Left renal pelvis (tissue), 4 donors: ENCODE measurements at places on chromosomes 7 and 10. TPM values are rescaled to one million over a fixed set of nuclear protein-coding genes. Genes with fewer than 3 reads are reported as not detected.

DNA sequence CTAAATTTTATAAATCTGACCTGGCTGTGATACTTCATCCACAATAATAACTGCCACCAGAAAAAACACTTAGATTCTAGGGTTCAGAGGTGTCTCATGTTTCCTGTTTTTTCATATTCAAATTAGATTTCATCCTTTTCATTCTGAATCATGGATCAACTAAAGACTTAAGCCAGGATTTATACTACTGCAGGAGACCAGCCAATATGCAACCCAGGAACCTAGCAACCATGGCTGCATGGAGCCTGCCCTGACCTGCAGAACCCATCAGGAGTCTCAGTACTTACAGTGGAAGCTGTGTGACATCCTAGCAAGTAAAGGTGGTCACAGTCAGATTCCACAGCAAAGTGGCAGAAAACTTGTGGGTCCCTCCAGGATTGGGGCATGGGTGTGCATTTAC lies 40.5 kb upstream of the RNF148 start:
- no peak for DNase-seq

HOXA7 gene
- polyA plus RNA-seq: 31.9 TPM

DNA sequence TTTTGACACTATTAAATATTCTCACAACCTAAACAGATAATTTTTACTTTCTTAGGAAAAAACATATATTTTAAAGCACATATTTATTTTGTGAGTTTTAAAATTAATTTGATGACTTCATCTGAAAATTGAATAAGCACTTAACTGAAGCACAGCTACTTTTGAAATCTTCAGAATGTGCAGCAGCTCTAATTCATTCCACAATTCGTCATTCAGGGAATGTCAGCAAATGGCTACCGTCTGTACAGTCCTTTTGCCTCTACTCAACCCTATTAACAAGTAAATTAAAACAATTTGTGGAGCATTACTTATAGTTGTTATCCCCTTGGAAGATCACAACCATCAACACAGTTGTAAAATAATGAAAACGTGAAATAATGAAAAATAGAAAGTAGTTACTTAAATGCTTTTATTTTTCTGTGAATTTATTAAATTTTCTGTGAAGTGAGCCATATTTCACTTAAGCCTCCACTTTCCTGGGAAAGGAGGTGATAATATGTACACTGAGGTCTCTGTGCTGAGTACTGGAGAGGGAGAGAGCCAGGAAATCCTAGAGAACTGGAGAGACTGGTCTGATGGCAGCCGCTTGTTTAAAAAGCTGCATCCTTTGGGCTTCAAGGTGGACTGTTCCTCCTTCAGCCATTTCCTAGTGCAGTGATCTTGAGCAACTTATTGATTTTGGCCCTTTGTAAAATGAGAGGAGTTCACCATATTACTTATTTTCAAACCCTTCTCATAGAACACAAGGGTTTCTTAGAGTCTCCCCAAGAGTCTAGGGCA lies 70.6 kb downstream of the REEP3 start:
- no peak for DNase-seq

LIPJ gene
- 0.05 TPM for polyA plus RNA-seq

INA gene
- polyA plus RNA-seq: 0.70 TPM

DNA sequence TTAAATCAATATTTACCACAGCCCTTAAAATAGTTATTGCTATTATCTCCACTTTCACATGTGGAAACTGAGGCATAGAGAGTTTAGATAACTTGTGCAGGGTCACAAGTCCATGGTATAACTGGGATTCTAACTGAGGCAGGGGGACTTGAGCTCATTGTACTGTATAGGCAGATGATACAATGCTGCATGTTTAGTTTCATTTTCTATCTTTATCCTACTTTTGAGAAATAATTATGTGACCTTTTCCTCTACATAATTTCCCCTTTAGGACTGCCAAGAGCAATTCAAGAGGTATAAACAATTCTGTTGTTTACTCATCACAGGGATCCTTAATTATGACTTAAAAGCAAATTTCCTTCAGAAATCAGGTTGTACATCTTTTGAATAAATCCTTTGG lies 193.1 kb downstream of the SUGCT start:
- no peak for DNase-seq

ANK3 gene
- polyA plus RNA-seq: 130 TPM

PAPOLB gene
- 0.05 TPM for polyA plus RNA-seq

GRCh38 chr10:13823096-13823708 lies 236.4 kb downstream of the PRPF18 start:
- DNase-seq: no peak

DNA sequence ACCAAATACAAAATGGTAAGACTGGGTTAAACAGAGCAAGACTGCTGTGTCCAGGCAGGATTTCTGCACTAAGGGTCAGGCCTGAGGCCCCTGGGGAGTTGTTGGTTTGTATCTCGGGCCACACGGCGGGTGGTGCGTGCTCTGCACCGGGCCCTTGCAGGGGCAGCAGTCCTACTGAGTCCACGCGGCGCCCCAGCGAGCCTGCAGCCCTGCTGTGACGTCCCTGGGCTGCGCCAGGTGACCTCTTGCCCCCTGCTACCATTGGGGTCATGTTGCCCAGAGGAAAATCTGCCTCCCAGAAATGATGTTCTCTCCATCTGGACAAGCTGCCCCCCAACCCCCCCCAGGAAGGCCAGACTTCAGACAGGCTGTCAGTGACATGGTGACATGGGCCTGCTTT lies 281.5 kb downstream of the CELF2 start:
- no peak for DNase-seq

CTAGE6 gene
- not detected for polyA plus RNA-seq

LFNG gene
- polyA plus RNA-seq: 34.9 TPM

- DNase-seq: no peak
These were observed 433.6 kb downstream of the NRG3 start for GRCh38 chr10:82308641-82309040.

ETV1 gene
- polyA plus RNA-seq: 53.1 TPM

GRCh38 chr10:11146402-11147171 lies 128.9 kb downstream of the CELF2 start:
- no peak for DNase-seq

GRCh38 chr7:116356979-116357378 lies 142.6 kb upstream of the CAV2 start:
- DNase-seq: no peak

DNA sequence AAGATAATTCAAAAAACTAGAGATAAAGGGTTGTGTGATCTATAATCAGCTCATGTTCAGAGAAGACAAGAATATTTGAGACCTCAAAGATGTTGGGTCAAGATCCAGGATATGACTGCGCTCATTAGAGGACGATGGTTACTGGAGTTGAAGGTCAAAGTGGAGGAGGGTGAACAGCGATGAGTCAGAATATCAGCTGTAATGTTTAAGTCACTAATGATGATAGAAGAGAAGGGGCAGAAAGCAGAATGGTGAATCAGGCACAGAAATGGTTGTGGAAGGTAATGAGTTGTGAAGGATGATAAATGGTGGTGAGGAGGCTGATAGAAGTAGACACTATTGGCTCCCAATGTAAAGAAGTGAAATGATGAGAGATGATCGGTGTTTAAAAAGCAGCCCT lies 540.3 kb downstream of the INHBA start:
- no peak for DNase-seq

- no peak for DNase-seq
These were observed 21.8 kb downstream of the STAM start for GRCh38 chr10:17665747-17666146.

- no peak for DNase-seq
These were observed 101.3 kb upstream of the SKAP2 start for GRCh38 chr7:26965724-26966123.

- DNase-seq: peak; percentile 68
These were observed 123.9 kb upstream of the ZMIZ1 start for GRCh38 chr10:78944723-78945312.

DNA sequence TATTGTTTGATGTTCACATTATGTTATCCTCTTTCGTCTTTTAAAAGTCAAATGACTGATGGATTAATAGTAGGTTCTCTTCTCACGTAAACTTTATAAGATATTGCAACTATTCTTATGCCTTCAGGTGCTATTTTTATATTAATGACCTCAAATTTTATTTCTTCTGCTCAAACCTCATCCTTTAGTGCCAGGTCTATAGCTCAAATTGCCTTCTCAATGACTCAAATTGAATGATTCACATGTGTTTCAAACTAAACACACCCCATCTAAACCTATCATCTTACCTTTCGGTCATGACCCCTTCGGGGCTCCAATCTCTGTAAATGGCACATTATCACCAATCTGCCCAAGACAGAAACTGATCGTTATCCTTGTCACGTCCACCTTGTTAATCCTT lies 22.0 kb upstream of the LIPF start:
- DNase-seq: no peak

DNA sequence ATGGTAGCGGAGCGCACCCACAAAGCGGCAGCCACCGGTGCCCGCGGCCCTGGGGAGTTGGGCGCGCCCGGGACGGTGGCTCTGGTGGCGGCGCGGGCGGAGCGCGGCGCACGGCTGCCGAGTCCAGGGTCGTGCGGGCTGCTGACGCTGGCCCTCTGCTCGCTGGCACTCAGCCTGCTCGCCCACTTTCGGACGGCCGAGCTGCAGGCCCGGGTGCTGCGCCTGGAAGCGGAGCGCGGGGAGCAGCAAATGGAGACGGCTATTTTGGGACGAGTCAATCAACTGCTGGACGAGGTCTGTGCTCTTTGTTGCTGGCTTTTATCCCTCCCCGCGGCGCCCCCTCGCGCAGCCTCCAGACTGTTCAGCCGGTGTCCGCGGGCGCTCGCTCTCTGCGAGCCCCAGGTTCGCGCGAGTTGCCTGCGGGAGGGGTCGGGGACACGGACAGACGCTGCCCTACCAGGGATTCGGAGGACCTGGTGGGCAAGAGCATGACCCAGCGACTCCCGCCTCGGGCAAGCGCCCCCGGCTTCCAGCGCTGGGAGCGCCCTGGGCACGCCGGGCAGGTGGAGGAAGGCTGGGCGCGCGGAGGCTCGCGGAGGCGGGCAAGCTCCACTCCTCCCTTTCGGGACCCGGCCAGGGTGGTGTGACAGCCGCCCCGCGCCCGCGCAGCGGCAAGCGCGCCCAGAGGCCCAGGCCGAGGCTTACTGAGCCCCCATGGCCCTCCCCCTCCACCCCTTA lies 887 bp downstream of the COL13A1 start:
- peak; percentile 48 for DNase-seq

DNA sequence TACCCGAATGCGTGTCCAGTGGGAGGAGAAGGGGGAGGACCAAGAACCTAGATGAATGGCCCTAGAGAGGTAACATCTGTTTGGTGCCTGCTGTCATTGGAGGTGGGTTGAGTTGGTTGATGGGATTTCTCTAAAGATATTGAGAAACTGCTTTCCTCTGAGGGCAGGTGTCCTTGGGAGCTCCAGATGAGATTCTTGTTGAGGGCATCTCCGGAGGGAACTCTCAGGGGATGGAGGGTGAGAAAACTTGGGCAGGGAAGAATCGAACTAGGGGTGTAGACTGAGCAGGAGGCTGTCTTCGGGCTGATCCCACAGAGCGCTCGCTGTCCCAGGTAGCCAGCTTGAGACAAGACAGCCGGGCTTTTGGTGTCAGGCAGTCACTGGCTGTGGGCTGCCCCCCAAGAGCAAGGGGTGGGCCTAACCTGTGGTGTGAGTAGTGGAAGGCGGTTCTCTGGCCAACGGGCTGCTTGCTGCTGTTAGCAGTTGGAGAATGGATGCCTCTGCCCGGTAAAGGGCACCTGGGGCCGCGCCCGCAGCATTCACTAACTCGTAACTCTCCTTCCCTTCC lies 3.7 kb downstream of the IRF5 start:
- no peak for DNase-seq

BAG3 gene
- 31.1 TPM for polyA plus RNA-seq

DNA sequence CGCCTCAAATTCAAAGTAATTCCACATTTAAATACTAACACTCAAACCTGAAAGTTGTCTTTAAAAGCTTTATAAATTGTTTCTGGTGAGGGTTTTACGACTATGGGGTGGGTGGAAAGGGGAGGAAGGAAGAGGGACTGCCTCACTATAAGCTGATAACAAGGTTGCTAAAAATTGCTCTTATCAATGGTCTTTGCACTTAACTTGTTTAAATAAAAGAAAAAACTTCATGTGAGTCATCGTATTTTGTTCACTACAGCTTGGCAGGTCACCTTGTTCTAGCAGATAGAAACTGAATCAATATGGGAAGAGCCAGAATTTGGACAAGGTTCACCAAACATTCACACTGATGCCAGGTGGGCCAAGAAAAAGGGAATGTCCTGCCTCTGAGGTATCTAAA lies 129.2 kb downstream of the TES start:
- no peak for DNase-seq

- DNase-seq: no peak
These were observed 21.4 kb upstream of the AQP1 start for GRCh38 chr7:30890226-30890625.
